SK-N-MC (cell line): ENCODE measurements at places on chromosomes 12 and 14.

DNA sequence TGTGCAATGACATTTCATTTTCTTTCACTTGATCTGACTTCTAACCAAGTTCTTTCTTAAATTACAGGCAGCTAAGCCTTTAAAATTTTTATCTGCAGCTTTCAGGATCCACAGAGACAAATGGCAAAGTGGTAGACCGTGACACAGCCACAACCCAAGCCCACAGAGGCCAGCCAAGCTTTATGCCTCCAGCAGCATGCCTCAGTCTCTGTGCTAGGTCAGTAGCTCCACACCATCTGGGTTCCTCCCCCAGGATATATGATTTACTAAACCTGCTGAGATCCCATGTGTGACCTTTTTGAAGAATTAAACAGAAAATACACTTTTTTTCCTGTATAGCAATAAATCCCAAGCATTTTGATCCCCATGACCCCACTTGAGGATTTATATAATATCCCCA lies 290.4 kb upstream of the CAND1 start:
- no peak for DNase-seq

GRCh38 chr12:49537231-49537751 lies 1.5 kb upstream of the KCNH3 start:
- DNase-seq = no peak

- no peak for DNase-seq
Observed at GRCh38 chr12:80040075-80040738, 59.1 kb upstream of the OTOGL start.

DNA sequence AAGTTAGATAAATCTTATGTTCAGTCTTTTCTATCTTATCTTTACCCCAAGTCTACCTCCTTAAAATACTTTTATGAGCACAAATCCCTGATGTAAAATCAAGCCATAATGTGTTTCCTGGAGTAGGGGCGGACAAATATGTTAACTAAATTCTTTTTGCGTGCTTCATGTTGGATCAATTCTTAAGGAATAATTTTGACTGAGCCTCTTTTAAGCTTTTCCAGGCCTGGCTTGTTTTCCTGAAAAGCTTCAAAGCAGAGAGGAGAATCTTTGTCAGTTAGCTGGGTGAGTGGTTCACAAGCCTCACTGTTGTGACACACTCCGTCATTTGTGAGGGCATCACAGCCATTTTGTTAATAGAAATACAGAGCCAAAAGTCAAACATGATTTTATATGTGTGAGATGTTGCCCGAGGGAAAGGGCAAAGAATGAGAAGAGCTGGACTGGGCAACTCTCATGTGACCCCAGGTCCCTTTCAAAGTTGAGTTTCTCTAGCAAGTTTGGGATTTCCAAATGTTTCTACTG lies 468.9 kb downstream of the RGS6 start:
- no peak for DNase-seq

DNA sequence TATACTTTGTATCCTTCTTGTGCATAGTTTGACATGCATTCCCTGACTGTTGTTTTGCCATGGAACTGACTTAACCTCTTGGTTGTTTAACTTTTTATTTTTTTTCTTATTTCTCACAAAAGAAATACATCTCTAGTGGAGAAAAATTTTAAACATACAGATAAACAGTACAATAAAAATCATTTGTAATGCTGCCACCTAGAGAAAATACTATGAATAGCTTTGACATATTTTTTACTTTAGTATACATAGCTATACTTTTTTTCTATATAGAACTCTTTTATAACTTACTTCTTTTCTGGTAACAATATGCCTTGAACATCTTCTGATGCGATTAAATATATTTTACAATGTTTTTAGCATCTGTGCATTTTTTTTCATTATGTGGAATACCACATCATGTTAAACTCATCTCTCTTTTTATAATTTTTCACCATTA lies 184.5 kb downstream of the AKAP6 start:
- DNase-seq = no peak

DNA sequence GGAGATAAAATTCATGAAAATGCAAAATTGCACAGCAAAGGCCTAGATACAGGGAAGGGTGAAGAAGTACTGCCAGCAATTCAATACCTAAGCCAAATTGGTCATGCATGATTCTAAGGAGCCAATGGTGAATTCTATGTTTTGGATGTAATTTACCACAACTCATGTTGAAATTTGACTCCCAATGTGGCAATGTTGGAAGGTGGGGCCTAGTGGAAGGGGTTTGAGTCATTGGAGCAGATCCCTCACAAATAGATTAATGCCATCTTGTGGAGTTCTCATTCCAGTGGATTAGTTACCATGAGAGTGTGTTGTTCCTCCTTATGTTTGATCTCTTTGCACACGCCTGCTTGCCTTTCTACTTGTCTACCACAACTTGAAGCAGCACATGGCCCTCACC lies 194.0 kb upstream of the ALG10 start:
- no peak for DNase-seq

DNA sequence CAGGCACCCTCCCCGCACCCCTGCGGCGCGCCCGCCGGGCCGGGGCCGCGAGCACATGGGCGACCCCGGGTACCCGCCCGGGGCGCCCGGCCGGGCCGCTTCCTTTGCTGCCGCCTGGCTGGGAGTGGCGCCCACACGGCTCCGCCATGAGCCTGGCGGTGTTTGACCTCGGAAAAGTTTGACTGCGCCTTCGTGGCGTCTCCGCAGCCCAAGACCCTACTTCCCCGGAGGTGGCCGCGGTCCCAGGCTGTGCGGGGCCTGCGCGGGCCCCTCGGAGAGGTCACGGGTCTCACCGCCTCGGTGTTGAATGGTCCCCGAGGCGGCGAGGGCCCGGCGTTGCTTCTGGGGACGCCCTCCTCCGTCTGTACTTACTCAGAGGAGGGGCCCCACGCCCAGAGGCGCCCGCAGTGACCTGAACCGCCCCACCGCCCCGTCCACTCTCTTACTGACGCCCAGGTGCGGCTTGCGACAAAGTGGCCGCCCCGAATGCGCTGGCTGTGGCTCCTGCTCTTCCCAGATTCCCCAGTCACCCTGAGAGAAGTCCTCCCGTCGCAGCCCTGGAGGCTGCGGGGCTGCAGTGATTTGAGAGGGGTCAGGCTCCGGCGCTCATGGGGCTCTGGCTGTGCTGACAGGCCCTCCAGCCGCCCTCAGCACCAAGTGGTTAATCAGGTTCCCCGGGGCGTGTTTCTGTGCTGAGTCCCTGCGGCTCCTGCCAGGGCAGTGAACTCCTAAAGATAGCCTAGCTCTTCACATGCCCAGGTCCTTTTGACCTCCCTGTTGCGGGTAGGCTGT lies 5.8 kb downstream of the KMT5A start:
- DNase-seq = no peak

DNA sequence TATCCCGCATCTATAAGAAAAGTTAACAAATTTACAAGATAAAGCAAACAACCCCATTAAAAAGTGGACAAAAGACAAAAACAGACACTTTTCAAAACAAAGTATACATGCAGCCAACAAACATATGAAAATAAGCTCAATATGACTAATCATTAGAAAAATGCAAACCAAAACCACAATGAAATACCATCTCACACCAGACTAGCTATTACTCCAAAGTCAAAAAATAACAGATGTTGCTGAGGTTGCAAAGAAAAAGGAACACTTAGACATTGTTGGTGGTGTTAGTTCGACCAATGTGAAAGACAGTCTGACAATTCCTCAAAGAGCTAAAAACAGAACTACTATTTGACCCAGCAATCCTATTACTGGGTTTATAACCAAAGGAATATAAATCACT lies 968.6 kb upstream of the USP15 start:
- DNase-seq = no peak

GRCh38 chr14:34171431-34172172 lies 220.7 kb upstream of the EGLN3 start:
- DNase-seq = no peak

GRCh38 chr12:69397978-69398377 lies 38.4 kb downstream of the YEATS4 start:
- DNase-seq = no peak

DNA sequence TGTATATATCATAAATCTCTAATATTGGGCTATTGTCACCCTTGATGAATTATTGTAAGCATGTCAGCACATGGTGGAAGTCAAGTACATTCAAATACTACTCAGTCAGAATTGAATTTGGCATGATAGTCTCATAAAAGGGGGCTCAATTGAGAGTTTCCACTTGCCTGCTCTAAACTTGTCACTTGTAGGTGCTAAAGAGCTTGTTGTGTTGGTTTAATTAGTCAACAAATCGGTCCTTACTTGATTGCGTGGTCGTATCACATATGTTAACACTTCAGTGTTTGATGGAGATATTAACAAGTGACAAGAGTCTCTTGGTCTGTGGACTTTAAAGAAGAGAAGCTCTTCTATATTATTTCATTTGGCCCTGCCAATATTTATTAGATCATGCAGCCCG lies 81.1 kb downstream of the NKX2-1 start:
- DNase-seq = no peak

DNA sequence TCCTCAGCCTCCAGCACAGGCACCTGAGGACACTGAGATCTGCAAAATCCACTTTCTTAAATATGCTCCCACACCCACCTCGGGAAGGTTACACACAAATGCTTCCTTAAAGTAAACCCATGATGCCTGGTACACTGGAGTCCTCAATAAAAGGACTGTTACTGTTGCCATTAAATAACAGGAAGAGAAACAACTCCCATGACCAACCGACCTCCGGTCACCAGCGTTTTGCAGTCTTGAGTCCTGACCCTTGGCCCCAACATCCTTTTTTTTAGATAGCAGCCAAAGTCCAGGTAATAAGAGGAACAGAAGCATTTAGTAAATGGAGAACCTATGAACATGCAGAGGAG lies 42.4 kb downstream of the ITPK1 start:
- no peak for DNase-seq

- DNase-seq = no peak
Observed at GRCh38 chr14:68819260-68819691, 26.4 kb upstream of the ZFP36L1 start.

GRCh38 chr14:70203686-70204085 lies 14.9 kb upstream of the SLC8A3 start:
- DNase-seq = no peak

- no peak for DNase-seq
Observed at GRCh38 chr12:80442426-80443222, 1.4 kb upstream of the PTPRQ start.

GRCh38 chr12:64093689-64094088 lies 128.4 kb downstream of the KICS2 start:
- DNase-seq = no peak
